Kidney glomerular epithelial cell (primary cell): ENCODE measurements at places on chromosomes 13 and 19.

- no peak for DNase-seq
These were observed 20.3 kb downstream of the CEACAM16 start for GRCh38 chr19:44719262-44719701.

DNA sequence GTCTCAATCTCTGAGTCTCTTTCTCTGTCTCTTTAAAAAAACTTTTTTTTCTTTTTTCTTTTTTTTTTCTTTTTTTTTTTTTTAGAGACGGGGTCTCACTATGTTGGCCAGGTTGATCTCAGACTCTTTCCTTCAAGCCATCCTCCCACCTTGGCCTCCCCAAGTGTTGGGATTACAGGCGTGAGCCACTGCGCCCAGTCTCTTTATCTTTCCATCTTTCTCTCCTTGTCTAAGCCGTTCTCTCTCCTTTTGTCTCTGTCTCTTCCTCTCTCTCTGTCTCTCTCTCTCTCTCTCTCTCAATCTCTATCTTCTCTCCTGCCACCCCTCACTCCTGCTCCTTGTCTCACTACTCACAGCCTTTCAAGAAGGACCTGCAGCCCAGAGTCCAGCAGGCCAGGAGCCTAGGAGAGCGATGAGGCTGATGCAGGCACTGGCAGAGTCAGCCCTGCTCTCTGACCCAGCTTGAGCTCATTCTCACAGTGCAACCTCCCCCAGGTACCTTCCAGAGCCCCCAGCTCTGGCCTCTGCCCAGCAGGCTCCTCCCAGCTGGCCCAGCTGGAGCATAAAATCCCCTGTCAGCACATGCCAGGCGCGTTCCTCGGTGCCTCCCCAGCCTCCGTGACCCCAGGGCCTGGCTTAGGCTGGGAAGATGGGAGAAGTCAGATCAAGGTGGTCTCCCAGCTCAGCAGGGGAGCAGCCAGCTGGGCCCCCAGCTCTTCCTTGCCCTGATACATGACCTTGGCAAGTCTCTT, at the start of gene NPHS1:
TSS of gene NPHS1 (minus strand) at position 476 of the 752 bp plus-strand sequence. CDS start 667 bp downstream, outside the sequence.
- DNase-seq: peak; percentile 5

- no peak for DNase-seq
These were observed 1364.9 kb upstream of the MIR17HG start for GRCh38 chr13:89982407-89983095.

GRCh38 chr19:33316541-33317264, 14.4 kb upstream of the CEBPA start:
- no peak for DNase-seq
